NCI-H82 (cell line): ENCODE measurements at places on chromosomes 3 and 15.
A peak's percentile ranks its signal among the peaks of the same experiment; 100 is the strongest.

DNA sequence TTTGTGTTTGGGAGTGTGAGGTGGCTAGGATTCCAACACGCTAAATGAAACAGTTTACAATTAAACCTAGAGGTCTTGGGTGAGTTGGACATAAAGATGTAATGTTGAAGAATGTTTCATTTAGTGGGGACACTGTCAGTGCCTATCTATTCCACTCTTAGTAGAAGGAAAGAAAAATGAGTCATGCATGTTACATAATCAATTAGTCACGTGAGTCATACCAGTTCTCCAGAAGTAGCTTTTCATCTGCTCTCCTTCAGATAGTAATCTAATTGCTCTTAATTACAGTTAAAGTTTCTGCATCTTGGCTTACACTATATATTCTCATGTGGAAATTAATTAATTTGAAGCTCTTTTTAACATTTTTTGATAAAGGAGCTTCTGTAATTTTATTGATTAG is 115.7 kb upstream of the P2RY1 start:
- peak; percentile 21 for DNase-seq

DNA sequence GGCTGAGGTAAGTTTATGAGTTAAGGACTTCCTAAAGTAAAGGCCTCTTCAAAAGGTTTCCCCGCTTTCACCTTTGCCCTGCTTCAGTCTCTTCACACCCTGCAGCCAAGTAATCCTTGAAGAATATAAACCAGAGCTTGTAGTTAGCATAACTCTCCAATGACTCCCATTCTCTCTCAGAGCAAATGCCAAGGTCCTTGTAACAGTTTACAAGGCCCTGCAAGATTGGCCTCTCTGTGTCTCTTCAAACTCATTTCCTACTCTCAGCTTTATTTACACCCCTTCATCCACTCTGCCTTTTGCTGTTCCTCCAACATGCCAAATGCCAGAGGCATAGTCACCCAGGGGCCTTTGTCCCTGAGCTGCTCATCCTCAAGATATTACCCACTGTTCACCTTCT is 60.5 kb upstream of the MME start:
- no peak for DNase-seq

DNA sequence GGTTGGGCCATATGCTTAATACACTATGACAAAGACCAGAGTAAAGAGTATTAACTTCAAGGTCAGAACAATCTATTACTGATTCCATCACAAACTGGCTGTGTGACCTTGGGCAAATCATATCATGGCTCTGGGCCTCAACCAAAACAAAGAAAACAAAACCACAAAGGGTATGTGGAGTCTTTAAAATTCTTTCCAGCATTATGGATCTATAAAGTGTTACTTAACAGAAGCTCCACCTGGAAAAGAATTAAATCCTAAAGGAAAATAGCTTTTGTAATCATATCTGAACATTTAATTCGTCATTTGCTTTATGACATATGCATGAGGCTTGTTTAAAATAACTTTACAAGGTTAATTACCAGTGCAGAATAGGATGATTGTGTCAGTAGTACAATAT is 265.5 kb downstream of the SATB1 start:
- DNase-seq, result peak; percentile 3

DNA sequence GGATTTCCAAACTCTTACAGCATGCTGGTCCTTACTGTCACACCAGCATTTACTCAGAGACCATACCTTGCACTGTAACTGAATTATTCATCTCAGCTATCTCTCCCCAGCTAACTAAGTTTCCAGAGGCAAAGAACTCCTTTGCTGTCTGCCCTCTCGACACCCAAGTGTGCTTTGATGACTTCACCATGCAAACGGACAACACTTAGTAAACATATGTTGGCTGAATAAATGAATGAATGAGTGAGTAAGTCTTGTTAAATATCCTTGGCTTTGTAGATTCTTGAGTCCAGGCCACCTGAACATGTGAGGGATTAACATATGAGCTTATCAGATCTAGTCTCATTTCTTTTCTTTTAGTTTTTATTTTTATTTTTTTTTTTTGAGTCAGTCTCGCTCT is 138.2 kb downstream of the PLD1 start:
- no peak for DNase-seq

DNA sequence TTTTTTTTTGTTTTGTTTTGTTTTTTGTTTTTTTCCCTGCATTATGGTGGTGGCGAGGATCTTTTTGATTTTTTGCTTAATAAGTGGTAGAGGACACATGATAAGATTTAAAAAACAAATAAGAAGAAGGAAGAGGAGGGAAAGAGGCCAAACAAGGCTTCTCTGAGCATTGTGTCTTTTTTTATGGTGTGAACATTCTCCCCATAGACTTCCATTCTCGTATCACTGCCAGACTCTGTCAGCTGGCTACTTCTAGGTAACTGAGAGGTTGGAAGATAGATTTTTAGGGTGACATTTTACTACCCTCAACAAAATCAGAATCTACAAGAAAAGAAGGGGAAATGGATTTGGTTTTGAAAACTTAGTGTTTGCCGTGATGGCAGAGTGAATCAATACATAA is 3.8 kb downstream of the NLGN1 start:
- DNase-seq, result no peak

DNA sequence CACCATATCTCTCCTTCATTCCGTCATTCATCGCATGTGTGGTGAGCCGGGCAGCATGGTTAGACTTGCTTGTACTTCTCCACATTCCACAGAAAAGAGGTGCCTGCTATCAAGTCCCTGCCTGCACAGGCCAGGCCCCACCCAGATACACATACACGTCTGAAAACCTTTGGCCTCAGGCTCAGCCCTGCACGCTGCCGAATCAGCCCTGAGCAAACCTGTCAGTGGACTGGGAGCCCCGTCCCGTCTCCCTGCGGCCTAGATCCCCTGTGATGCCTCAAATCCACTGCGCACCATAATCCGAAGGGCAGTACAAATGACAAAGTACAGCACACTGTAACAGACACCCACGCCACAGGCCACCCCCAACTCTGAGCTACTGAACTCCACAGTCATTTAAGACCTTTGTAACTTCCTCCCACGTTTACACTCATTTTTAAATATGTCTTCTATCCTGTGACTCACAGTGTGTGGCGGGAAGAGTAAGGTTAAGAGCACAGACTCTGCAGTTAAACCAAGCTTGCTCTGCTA is 67.1 kb downstream of the MB21D2 start:
- DNase-seq, result no peak

GRCh38 chr3:15796771-15797641 is 773 bp downstream of the ANKRD28 start:
- peak; percentile 39 for DNase-seq

- no peak for DNase-seq
Measured at GRCh38 chr3:63679186-63679585, 26.7 kb downstream of the SNTN start.

DNA sequence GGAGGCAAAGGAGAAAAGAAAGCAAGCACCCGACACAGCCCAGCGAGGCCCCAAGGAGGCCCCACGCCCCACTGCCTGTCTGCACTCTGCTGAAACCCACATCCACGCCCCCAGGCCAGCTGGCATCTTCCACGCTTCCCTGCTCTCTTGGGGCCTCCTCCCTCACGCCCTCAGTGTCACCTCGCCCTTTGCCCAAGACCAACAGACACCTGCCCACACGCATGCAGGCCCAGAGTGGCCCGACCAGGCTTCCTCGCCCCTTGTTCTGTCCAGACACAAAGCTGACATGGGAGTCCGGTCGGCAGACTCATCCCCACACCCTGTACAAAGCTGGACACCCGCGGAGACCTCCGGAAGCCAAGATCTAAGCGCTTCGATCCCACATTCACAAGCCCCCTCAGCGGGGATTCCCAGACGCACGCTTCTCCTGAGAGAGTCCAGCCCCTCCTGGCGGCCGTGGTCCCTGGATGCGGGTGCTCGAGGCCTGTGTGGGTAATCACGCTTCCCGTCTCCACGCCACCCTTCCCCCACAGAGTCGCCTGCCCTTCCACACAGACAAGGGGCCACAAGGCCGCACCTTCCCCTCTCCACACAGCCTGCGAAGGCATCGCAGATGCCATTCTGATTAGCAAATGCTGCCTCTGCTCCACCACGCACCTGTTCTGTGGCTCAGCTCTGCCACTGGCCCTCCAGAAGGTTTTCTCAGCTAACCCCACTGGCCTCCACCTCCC is 176.6 kb downstream of the XXYLT1 start:
- peak; percentile 25 for DNase-seq

DNA sequence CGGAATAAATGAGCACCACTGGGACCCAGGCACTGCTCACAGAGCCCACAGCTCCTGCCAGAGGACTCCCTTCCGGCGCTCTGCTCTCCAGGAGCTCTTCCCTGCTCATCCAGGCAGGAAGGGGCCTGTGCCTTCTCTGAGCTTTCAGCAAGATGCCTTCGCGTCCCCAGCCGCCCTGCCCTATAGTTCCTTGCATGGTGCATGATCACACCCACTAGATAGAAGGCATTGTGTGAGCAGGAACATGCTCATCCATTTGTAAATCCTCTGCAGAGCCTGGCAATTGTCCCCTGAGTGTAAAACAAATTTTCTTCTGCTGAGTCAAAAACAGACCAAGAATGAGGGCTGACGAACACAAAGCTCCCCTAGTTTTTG is 181.6 kb downstream of the MEGF11 start:
- no peak for DNase-seq

GRCh38 chr15:39685999-39686613 is 96.5 kb downstream of the FSIP1 start:
- DNase-seq, result peak; percentile 84

GRCh38 chr15:79193103-79193502 is 89.4 kb upstream of the ANKRD34C start:
- peak; percentile 69 for DNase-seq

DNA sequence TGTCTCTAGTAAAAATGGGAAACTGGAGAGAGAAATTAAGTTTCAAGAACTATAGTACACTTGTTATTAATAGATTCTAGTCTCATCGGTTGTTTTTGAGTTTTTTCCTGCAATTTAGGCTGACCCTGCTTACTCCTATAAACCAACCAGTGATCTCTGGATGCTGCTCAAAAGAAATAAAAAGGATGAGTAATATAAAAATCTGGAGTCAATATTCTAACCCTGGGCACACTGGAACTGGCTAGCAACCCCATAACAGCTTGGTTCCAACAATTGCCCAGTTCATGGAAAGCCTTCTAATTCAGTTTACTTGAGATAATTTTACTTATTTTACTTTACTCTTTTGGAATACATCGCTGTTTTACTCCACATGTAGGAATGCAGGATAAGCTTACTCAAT is 211.6 kb downstream of the GBE1 start:
- no peak for DNase-seq

- no peak for DNase-seq
Measured at GRCh38 chr15:40458495-40459371, 12.1 kb upstream of the CHST14 start.

- DNase-seq, result no peak
Measured at GRCh38 chr15:74529921-74530320, 11.1 kb upstream of the ARID3B start.

DNA sequence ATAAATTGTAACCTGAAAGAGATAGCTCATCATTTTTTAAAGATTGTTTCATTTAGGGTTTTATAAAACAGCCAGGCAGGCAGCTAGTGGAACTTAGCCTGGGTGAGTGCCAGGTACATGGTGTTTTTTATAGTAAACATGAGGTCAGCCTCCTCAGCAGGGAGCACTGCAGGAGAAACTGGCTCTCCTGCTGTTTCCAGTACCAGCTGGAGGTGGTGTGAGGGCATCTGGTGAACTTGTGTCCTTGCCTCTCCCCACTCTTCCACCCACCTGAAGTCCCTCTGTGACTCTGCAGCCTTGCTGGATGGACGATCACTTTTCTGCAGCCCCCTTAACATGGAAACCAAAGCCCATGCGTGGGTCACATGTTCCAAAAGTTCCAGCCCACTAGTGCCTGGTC is 128.4 kb downstream of the FAM174B start:
- no peak for DNase-seq

DNA sequence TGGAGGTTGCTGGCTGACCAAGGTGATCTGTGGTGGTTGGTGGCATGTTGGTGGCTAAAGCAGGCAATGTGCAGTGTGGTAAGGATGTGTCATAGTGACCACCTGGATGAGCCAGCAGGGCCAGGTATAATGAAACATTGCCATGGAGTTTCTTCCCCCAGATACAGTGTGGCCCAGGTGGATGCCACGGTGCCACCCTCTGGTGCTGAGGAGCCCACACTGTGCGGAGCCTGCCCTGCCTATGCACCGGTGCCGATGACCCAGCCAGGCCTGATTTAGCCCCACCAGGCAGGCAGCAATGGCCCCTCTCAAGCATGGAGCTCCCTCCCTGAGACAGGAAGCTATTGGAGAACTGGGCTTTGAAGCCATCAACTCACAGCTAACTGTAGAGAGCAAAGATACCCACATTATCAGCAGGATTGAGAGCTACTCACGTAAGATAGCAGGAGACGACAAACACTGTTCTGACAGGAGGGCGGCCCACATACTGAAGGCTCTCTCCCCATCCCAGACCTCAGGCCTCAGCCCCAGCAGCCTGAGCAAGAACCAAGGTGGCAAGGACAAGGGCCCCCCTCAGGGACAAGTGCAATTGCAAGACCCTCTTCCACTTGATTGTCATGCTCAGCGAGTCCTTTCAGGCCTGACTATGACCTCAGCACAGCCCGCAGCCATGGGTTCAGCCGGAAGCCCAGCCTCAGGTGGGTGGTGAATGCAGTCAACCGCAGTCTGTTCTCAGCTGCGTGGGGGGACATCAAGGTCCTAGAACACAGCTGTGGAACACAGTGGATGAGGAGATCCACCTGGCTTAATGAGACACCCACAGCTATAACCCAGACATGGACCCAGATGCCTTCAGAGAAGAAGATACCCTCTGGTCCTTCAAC is 82.8 kb upstream of the CDV3 start:
- DNase-seq, result no peak

GRCh38 chr3:57221883-57222282 is 5.6 kb upstream of the APPL1 start:
- peak; percentile 28 for DNase-seq
